ENCODE measurements at places on chromosomes 3 and 15.

GRCh38 chr3:14154895-14155440 lies 23.4 kb downstream of the XPC start:
- no peak for DNase-seq

GRCh38 chr3:196989721-196990262 lies 21.2 kb upstream of the PIGZ start:
- no peak for DNase-seq

- DNase-seq: no peak
Measured at GRCh38 chr3:179324270-179324754, 1.5 kb downstream of the ZNF639 start.

DNA sequence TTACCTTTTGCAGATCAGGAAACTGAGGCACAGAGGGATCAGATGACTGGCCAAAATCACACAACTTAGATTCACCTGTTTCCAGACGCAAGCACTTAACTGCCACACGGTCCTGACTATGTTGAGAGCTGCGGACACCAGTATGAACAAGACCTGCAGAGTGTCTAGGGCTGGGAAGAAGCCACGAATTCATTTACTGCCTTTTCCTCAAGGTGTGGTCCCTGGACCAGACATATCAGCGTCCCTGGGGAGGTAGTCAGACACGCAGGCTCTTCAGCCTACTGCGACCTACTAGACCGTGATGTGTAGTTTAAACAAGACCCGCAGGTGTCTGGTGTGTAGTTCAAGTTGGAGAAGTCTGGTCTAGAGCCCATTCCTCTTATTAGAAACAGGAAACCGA lies 541 bp upstream of the SLC6A11 start:
- no peak for DNase-seq

DNA sequence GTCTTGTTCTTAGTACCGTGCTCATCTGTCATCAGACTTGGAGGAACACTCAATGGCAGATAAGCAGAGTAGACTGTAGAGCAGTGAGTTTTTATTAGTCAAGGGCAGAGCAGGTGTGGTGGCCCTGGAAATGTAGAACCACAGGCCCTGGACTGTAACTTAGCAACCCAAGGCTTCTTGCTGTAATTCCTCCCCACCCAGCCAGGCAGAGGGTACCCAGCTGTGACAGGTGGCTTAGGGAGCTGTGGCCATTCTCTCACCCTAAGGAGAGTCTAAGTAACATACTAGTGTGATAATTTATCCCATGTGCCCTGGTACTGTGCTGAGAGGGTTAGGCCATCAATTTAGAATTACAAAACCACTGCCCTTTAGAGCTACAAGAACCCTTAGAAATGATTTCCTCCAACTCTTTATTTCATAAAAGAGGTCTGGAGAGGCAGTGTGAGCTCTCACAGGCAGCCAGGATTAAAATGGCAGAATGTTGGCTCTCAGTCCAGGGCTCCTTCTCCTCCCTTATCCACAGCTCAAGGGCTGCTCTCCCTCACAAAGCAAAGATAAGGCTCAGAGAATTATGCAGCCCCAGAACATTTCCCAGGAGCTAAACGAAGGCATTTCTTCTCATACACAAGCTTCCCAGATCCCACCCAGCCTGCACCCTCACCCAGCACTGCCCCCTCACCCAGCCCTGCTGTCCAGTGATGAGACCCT lies 3.0 kb downstream of the POMGNT2 start:
- no peak for DNase-seq

- DNase-seq: no peak
Measured at GRCh38 chr3:43086460-43087165, 19.3 kb downstream of the POMGNT2 start.

- no peak for DNase-seq
Measured at GRCh38 chr3:14344351-14344750, 58.1 kb upstream of the SLC6A6 start.

GRCh38 chr3:98814817-98815420 lies 51.8 kb downstream of the ST3GAL6 start:
- no peak for DNase-seq

DNA sequence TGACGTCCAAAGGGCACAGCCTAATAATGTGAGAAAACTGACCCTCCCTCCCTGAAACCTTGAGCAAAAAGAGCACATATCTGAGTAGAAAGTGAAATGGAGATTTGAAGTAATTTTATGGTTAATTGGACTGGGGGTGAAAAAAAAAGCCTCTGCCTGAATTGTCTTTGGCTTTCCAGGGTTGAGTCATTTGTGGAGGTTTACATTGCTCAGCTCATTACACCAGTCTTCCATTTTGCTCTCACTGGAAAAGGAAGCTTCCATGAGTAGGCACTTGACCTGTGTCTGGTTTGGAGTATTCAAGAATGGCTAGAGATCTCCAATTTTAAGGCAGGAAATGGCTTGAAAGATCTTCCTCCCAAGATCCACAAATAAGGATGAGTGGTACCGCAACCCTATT lies 273.9 kb downstream of the PDCD6IP start:
- DNase-seq: no peak

DNA sequence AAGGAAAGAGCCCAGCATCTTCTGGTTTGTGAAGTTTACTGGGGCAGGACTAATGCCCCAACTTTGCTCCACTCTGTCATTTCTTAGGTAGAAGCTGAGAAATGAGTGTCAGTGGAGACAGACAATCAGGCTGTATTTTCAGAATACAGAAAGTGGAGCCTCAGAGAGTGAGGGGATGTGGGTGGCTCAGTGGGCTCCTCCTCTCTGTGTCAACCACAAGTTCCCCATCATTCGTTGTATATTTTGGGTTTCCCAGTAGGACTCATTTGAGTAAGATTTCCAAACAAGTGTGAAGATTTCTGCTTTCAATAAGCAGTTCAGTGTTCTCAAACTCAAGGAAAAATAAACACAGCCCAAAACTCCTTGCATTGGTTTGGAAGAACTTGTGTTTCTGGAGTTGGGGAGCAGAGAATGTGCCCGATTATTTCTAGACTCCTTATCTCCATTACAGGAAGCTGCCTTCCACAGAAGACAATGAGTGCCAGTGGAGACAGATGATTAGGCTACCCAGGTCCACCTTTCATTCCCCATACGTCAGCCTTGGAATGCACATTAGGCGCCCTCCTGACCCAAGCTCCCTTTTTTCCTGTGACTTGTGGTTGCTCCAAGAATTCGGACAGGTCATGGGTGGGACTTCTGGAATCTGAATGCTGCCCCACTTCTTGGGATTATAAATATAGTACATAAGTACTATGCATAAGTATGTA lies 792.1 kb upstream of the LMCD1 start:
- DNase-seq: no peak

- DNase-seq: no peak
Measured at GRCh38 chr3:102161384-102162006, 273.3 kb upstream of the ZPLD1 start.

DNA sequence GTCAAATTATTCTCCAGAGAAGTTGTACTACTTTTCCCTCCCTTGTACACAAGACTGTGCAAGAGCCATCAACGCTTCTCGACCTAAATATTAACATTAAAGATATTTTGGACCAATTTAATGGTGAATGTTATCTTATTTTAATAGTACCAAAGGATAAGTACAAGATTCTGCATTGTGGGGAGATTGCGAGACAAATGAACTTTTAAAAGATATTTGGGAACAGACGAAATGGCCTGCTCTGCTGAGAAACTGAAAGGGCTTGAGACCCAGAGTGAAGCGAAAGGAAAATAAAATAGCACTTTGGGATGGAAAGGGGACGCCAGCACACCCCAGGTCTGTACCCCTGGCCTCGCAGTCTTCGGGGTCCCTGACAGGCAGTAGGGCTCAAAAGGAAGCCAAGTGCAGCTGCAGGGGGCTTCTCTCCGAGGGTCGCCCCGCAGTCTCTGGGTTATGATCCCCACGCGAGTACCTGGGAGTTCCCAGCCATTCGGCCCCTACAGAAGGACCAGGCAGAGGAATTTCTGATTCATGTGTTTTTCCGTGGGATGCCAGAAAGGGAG lies 97.6 kb upstream of the VGLL3 start:
- no peak for DNase-seq

DNA sequence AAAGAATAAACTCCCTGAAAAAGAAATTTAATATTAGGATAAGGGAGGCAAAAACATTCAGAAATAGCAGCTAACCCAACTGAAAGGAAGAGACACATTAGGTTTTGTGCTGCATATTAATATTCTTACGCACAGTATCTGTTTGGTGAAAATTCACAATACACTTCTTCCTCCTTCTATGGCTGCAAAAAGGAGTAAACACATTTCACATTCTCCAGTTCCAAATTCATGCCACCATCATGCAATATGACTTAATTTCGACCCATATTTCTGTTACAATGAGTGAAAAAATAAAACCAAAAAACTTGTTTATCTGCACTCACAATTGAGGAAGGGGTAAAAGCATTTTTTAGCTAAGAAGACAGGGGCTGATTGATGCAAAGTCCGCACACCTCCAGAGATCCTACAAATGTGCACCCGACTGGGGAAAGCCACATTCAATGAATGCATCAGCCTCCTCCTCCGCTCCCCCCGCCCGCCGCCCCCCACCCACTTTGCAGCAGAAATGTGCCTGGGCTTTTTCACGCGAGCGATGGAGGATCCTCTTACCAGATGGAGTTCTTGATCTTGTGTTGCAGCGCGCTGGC lies 1.0 kb downstream of the RFX7 start:
- DNase-seq: peak; percentile 1

Measured in T-helper 2 cell (primary cell).